CD4-positive, alpha-beta T cell treated with Interferon gamma for 1 hour (primary cell): ENCODE measurements at places on chromosomes 11 and 22.

GRCh38 chr11:126951465-126951864 lies 49.1 kb downstream of the KIRREL3 start:
- no peak for DNase-seq

GRCh38 chr11:11621573-11622339 lies at the start of gene GALNT18:
TSS of gene GALNT18 (minus strand) at chr11:11622005.
- DNase-seq = peak; percentile 61

GRCh38 chr11:20112291-20113148 lies 47.8 kb downstream of the DBX1 start:
- no peak for DNase-seq

- no peak for DNase-seq
These were observed 47.5 kb upstream of the LRRC55 start for GRCh38 chr11:57134284-57134683.

- DNase-seq = no peak
These were observed 25.6 kb downstream of the FADS2 start for GRCh38 chr11:61853698-61854169.

DNA sequence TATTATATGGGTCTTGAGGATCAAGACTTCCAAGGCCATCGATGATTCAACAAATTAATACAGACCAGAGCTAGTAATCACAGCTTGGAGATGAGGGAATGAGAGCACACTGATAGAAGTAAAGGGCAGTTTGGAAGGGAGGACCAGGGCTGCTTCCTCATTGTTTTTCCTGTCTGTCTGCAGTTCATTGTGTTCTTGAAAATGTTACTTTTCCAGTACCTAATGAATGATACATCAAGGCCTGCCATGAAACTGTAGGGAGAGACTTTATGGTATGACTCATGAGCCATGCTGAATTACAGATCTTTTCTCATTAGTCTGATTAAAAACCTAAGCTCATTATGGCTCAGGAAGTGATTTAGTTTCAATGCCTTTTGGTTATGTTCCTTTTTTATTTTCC lies 855.6 kb downstream of the KCNA4 start:
- DNase-seq = no peak

- DNase-seq = no peak
These were observed 43.3 kb downstream of the CABIN1 start for GRCh38 chr22:24054356-24054755.

DNA sequence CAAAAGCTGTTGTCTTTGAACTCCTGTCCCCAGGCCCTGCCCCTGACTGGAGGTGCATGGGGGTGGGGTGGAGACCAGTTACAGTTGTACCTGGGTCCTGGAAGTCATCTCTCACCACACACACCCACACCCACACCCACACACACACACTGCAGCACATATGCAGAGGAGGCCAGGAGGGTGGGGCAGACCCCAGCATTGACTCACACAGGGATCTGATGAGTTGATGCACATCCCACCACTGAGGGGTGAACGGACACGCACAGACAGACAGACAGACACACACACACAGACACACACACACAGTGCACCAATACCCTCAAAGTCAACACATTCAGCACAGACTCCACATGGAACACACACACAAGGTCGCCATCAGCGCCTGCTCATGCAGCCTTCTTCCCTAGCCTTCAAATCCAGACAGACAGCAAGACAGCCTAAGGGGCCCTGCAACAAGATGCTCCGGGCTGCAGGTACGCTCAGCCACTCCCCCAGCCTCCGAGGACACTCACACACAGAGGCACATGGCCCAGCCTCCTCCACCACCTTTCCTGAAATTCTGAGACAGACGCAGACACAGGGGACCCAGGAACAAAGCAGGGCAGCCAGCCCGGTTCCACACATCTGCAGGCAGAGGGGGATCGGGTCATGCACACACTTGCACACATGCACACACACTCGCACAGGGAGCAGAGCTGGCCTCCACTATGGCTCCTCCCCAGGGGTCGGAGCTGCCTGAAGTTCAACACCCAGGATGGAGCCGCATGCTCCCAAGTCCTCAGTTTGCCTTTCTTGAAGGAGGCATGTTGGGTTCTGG lies 26.5 kb downstream of the SYT7 start:
- no peak for DNase-seq

GRCh38 chr11:656426-656825 lies 19.4 kb downstream of the DRD4 start:
- DNase-seq = no peak

DNA sequence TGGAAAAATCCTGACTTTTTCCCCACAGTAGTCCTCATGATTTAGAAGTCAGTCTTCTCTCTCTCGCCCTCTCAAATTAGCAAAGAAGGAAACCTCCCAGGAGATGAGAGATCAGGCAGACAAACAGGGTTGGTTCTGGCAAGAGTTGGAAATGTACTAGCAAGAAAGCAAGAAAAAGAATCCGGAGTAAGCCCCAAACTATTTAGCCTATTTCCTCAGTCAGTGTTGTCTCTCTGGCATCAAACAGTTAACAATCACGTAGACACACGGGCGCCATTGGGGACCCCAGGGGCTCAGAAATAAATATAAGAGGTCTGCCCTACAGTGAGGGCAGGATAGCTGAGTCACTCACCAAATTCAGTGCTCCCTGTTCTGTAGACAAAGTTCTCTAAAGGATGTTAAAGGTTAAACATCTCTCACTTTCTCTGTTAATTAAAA lies 4.7 kb downstream of the C11orf52 start:
- DNase-seq = no peak

DNA sequence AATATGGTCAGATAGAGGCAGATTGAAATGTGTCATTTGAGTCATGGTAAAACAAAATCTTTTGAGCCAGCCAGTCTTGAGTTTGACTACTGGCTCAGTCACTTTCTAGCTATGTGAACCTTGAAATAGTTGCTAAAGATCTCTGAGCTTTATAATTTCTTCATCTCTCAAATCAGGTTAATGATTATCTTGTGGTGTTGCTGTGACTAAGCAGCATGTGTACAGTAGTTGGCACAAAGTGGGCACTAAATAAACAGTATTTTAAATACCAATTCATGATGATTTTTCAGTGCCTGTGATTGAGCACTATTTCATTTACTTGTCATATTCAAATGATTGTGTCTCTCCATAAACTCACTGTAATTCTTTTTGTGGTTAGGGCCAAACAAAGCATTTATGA lies 70.8 kb downstream of the RAB38 start:
- DNase-seq = no peak

- DNase-seq = no peak
These were observed 736.0 kb upstream of the CCDC90B start for GRCh38 chr11:84022201-84022600.

- DNase-seq = no peak
These were observed 37.5 kb downstream of the ZC3H12C start for GRCh38 chr11:110130642-110131238.

DNA sequence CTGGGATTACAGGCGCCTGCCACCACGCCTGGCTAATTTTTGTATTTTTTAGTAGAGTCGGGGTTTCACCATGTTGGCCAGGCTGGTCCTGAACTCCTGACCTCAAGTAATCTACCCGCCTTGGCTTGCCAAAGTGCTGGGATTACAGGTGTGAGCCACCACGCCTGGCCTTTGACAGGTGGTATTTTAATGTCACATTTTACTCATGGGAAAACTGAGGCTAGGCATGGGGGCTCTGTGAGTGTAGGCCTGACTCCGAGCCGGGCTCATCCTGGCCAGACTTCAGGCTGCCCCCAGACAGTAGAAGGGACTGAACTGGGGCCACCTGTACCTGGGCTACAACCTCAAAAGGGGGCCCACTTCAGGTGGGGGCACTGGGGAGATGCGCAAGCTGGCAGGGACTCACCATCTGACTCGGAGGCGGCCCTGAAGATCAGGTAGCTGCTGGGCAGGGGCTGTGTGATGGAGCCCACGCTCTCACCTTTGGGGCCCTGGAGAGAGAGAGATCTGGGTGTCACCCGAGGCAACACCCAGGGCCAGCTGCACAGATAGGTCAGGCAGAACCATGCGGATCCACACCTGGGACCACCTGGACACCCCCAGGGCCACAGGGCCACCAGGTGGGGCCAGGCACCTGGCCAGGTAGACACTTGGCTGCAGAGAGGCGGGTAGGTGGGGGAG lies 45.8 kb downstream of the OSBPL5 start:
- DNase-seq = no peak

- no peak for DNase-seq
These were observed 7.4 kb downstream of the ZFTA start for GRCh38 chr11:63761188-63761587.

GRCh38 chr11:60454212-60454611 lies 1.4 kb upstream of the MS4A1 start:
- no peak for DNase-seq

GRCh38 chr11:44133335-44133946 lies 38.0 kb downstream of the EXT2 start:
- DNase-seq = no peak

GRCh38 chr11:73288873-73289707 lies 17.0 kb downstream of the P2RY6 start:
- peak; percentile 79 for DNase-seq

DNA sequence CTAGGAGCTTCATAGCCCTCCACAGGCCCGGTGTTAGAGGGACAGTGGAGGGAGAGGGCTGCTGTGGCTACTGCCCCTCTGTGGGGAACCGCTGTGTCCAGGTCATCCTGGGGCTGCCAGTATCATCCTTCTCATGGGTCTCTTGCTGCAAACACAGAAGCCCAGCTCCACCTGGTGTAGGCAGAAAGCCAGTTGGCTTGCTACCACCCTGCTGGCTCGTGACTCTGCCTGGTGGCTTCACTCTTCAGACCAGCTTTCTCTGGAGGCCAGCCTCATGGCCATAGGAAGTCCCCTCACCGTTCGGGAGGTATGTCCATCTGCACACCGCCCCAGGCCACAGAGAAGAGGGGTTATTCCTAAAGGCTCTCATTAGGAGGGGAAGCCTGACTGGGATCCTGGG lies 19.4 kb upstream of the SUSD2 start:
- no peak for DNase-seq

DNA sequence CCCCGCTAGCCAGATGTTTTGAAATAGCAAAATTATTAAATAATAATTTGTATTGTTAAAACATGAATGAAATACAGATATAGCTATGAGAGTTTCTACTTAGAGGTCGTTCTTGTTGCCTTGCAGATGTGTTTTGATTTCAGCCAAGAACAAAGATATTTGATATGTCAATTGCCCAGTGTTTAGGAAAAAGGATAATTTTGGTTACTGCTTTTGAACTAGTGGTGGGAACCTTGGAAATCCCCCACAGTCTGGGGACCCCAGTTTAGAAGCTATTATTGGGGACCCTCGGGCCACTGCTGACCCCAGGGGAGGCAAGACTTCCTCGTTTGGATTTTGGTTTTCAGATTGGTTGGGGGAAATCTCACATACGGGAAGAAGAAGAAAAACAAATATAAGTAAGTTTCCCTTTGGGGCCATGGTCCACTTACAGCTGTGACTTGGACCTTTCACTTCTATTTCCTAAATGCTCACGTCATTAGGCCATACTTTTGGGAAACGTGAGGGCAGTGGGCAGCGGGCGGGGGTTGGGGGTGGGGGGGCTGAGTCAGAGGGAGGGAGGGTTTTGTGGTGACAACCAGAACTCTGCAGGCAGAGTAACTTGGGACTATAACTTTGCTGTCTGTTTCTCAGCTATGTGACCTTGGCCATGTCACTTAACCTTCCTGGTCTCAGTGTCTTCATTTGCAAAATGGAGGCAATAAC lies 37.0 kb downstream of the LDLRAD3 start:
- DNase-seq = no peak

- peak; percentile 80 for DNase-seq
These were observed 12.3 kb downstream of the APOL6 start for GRCh38 chr22:35660291-35661127.

GRCh38 chr22:20013382-20013871 lies 3.2 kb downstream of the ARVCF start:
- DNase-seq = peak; percentile 46
